Articular chondrocyte of knee joint (primary cell): ENCODE measurements at places on chromosomes 3 and 15. TPM values are rescaled to one million over a fixed set of nuclear protein-coding genes. Genes with fewer than 3 reads are reported as not detected.

DISP2 gene
- total RNA-seq = 0.11 and 0.13 TPM in 2 replicates

CPNE4 gene
- not detected in 2 replicates for total RNA-seq

SERPINI2 gene
- not detected in 2 replicates for total RNA-seq

PIK3CB gene
- total RNA-seq = 18.0 and 19.2 TPM in 2 replicates

PP2D1 gene
- not detected in 2 replicates for total RNA-seq

TRH gene
- total RNA-seq = 0.11 and 0.13 TPM in 2 replicates

CTXN2 gene
- total RNA-seq = not detected in 2 replicates

HCLS1 gene
- total RNA-seq = 4.0 and 6.5 TPM in 2 replicates

BNC1 gene
- 6.1 and 7.0 TPM in 2 replicates for total RNA-seq

STRIT1 gene
- not detected in 2 replicates for total RNA-seq

CIP2A gene
- 13.1 and 17.2 TPM in 2 replicates for total RNA-seq
